B cell (primary cell): ENCODE measurements at places on chromosomes 2 and 18.

DNA sequence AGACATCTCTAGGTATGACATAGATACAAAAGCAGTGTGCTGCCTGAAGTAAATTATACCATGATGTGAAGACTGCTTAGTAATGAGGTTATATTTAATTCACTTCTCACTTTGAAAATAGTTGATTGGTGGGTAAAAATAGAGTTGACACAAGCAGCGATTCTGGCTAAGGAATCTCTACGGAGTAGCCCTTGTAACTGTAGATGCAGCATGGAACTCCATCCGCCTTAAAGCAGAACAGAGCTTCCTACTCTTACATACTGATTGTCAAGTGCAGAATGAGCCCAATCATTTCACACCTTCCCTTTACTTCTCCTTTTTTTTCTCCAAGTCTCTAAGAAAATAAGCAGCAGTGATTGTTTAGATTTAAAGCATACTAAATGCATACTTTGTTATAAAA lies 1594.6 kb upstream of the SLC39A10 start:
- no peak for DNase-seq

- no peak for DNase-seq
Observed at GRCh38 chr2:27707462-27708256, 44.0 kb downstream of the SLC4A1AP start.

GRCh38 chr2:75949385-75950030 lies 238.8 kb upstream of the GCFC2 start:
- no peak for DNase-seq

- DNase-seq: no peak
Observed at GRCh38 chr2:88227446-88227845, 57.3 kb downstream of the THNSL2 start.

DNA sequence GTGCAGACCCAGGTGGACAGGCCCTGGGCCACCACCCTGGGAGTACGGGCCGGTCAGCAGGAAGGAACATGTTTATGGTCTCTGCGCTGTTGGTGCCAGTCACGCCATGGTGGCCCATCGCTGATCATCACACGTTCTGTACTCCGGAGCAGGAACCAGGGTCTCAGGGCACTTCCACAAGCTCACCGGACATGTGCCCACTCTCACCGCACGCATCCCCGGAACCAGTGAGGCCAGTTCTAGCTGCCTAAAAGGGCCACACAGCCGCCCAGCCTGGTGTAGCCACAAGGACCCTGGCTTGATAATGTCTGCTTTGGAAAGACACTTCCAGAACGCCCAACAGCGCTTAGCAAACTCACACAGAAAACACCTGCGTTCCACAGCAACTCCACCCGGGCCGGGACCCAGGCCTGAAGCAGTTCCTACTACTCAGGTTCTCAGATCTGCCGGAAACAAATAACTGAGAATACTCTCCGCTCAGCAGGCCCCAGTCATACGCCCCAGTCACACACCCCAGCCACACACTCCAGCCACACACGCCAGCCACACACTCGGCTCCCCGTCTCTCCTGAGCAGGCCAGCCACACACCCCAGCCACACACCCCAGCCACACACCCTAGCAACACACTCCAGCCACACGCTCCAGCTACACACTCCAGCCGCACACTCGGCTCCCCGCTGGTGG lies 123.3 kb downstream of the HDAC4 start:
- DNase-seq: no peak

DNA sequence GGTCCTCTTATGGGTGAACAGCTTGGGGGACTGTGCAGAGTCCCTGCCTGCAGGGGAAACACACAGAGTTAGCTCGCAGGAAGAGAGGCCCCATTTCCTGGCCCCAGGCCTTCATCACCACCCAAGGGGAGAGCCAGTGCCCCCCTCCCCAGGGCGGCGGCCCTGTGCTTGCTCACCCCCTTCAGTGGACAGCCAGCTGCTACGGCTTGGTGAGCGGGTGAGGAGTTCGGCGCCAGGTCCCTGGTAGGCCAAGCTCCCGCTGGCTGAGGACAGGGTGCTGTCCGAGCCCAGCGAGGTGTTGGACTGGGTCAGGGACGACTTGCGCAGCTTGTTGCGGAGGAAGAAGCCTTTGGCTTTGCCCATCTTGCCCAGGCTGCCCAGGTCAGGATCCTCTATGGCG lies 17.2 kb upstream of the SFXN5 start:
- no peak for DNase-seq
